ENCODE measurements at places on chromosomes 7 and 10.

DNA sequence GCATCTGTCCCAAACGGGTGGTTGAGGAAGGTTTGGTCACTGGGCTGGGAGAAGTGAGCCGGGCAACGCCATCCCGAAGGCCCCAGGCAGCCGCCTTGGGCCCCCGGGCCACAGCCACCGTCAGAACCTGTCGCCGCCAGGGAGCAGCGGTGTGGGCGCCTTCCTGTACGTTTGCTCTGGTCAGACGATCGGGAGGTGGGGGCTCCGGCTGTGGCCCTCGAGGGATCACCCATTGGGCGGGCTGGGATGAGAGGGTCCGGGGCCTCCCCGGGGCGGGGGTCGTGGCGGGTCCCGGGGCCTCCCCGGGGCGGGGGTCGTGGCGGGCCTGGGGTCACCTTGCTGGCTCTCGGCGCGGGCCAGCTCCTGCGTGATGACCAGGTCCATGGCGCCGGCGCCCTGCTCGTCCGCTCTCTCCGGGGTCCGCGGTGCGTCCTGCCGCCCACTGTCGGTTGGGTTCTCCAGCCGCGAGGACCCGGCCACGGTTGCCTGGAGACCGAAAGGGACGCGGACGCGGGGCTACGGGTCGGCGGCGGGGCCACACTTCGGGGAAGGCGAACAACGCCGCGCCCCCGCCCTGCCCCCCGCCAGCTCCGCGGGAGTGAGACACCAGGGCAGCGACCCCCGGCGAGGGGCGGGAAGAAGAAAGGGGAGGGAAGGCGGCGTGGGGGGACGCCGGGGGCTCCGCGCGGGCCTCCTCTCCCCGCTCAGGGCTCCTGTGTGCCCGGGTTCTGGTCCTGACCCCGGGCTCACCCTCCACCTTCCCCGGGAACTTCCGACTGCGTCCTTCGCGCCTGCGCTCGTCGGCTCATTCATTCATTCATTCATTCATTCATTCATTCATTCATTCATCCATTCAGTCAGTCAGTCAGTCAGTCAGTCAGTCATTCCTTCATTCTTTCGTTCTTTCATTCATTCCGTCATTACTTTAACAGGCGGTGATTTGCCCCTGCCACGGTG is at the start of gene CFAP46:
Gene CFAP46, minus strand, starts transcription at position 470 of the 957 bp plus-strand sequence. Its CDS starts 86 bp downstream, at position 384.
- no peak for DNase-seq

DNA sequence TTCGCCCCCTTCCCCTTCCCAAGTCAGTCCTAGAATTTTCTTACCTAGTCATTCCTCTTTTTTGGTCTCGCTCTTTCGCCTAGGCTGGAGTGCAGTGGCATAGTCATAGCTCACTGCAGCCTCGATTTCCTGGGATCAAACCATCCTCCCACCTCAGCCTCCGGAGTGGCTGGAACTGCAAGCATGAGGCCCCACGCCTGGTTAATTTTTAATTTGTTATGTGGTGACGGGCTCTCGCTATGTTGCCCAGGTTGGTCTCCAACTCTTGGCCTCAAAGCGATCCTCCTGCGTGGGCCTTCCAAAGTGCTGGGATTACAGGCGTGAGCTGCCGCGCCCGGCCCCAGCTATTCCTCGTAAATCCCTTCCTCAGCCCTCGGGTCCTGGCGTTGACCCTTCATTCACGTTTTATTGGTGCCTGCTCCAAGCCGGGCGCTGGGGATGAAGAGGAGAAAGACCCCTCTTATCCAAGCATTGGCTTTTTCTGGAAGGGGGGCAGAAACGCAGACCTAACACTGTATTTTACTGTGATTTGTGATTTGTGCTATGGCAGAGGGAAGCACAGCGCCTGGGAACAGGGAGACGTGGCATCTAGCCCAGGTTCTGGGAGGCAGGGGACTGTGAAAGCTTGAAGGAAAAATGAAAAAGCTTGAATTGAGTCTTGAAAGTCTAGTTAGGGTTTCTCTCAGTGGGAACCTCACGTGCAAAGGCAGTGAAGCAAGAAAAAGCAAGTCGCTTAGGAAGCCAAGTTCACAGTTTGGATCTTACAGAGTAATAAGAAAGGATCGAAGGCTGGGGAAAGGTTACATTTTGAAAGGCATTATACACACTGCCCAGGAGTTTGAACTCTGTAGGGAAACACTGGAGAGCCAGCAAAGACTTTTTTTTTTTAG is 516 bp downstream of the ZNHIT1 start:
- DNase-seq: no peak

DNA sequence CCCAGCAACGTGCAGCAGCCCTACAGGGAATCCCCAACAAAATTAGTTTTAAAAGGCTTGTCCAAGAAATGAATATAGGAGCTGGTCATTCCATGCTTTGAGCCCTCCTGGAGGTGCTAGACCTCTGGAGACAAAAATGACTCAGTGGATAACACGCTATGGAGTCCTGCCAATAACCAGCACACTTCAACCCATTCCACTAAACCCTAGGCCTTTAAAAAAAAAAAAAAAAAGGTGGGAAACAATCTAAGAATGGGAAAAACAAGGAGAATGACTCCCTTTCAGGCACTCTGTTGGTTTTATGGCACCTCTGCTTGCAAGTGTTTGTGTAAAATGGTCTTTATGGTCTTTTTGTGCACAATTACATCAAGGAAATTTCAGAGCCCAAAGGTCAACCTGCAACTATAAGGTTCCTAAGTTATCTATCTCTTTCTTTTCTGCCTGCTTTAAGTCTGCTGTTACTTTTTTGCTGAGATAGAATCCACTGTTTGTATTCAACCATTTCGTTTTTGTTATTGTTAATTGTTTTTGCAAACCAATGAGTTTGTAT is 21.3 kb downstream of the AVL9 start:
- no peak for DNase-seq

GRCh38 chr7:157269341-157270059 is 67.3 kb upstream of the DNAJB6 start:
- DNase-seq: no peak

Measured in uterus (tissue), 4 donors.